H54 (cell line): ENCODE measurements at places on chromosomes 5 and 9.

GRCh38 chr5:179124853-179125788 is 64.9 kb downstream of the ZNF354C start:
- DNase-seq: no peak

DNA sequence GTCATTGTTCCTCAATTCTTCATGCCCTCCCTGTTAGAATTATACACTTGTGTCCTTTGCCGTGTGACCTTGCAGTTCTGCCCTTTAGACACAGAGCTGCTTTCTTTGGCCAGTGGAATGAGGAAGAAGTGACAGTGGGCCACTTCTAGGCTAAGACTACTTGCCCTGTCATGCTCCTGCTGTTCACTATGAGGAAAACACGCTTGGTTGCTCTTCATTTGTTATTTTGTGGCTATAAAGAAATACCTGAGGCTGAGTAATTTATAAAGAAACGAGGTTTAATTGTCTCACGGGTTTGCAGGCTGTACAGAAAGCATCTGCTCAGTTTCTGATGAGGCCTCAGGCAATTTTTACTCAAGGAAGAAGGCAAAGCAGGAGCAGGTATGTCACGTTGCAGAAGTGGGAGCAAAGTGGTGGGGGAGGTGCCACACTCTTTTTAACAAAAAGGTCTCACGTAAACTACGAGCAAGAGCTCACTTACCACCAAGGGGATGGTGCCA is 279.1 kb upstream of the DMAC1 start:
- DNase-seq: no peak

DNA sequence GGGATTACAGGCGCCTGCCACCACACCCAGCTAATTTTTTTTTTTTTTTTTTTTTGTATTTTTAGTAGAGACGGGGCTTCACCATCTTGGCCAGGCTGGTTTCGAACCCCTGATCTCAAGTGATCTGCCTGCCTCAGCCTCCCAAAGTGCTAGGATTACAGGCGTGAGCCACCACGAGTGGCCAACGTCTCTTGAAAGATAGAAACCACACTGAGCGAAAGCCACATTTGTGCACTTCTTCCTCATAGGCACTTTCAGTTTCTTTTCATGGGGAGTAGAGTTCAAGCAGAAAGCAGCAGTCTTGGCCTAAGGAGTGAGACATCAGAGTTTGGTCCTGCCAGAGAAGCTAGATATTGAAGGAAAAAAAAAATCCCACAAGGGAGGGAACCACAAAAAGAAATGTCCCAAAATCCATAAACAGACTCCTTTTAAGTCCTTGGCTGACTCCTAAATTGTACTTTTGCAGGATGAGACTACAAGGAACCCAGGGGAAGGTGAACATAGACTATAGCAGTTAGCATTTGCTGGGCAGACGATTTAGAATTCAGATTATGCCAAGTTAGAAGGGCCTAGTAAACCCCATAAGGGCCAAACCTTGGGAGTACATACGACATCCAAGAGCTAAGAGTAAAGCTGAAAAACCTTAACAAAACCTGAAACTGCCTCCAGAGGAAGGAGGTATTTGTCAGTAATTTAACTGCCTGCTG is 43.9 kb upstream of the GLIPR2 start:
- no peak for DNase-seq

GRCh38 chr5:149757197-149757947 is 27.3 kb downstream of the PPARGC1B start:
- DNase-seq: no peak

- DNase-seq: no peak
These were observed 64.3 kb downstream of the FEM1C start for GRCh38 chr5:115480271-115480670.

DNA sequence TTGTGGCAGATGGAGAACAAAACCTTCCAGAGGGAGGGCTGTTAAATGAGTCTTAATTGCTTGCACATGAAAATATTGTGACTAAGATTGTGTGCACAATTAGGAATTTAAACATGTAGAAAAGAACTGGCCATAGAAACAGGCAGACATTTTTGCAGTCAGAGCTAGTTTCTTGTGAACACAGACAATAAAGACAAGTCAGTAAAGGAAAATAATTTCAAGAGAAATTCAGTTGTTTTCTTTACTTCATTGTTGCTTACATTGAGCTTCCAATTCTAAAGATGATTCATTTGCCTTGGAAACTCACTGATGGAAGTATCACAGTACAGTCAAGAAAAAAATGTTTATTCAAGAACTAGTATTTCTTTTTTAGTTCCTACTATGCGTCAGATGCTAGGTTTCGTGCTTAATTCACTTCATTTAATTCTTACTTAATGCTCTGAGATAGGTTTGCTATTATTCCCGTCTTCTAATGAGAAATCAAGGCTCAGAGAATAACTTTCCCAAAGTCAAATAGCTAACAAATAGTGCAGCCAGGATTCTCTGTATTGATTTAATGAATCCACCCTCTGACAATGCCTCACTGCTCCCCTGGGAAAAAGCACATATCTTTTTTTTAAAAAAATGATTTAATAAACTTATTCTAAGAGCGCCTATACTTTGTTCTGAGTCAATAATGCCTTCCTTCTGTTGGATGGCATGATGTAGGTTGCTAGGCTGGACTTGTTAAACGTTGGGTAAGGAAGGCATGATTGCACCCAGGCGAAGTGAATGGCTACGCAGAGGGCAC is 581.4 kb downstream of the RAB3C start:
- no peak for DNase-seq

GRCh38 chr9:129490583-129491486 is 130.1 kb downstream of the C9orf50 start:
- DNase-seq: no peak

GRCh38 chr5:84248013-84248412 is 136.7 kb downstream of the EDIL3 start:
- no peak for DNase-seq

DNA sequence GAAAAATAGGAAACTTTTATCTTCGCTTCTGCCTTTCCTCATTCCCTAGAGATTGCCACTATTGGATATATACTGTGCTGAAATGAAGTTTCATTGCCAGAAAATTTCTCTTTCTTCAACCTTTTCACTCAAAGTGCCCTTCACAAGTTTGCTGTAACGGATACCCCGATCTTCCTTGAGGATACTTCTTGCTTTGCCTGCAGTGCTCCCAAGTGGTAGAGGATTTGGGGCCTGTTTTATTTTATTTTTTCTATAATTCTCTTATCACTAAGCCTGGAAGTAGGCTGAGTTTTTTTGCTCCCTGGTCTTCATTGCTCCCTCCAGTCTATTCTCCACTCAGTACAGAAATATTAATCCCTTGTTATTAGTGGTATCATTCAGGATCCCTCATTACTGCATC is 481.4 kb upstream of the CDH18 start:
- no peak for DNase-seq

DNA sequence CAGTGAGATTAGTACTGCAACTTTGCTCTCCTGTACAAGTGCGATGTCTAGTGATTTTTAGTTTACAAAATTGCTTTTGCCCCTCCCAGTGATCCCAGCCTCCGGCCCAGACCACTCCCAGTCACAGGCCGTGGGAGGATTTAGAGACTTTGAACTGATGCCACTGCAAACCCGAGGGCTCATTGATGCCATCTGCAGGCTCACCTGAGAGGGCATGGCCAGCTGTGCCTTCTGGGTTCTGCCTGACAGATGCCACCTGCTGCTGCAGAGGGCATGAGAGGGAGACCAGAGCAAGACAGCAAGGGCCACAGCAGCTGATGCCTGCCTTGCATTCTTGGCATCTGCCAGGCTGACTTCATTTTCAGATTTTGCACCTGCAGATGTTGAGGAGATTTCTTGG is 593.8 kb downstream of the CDK5RAP2 start:
- no peak for DNase-seq

GRCh38 chr5:151682240-151682639 is 4.5 kb downstream of the SPARC start:
- DNase-seq: no peak

- DNase-seq: no peak
These were observed 237.2 kb upstream of the CTNND2 start for GRCh38 chr5:12141496-12141895.

GRCh38 chr9:4831119-4831518 is 38.4 kb downstream of the RCL1 start:
- no peak for DNase-seq

DNA sequence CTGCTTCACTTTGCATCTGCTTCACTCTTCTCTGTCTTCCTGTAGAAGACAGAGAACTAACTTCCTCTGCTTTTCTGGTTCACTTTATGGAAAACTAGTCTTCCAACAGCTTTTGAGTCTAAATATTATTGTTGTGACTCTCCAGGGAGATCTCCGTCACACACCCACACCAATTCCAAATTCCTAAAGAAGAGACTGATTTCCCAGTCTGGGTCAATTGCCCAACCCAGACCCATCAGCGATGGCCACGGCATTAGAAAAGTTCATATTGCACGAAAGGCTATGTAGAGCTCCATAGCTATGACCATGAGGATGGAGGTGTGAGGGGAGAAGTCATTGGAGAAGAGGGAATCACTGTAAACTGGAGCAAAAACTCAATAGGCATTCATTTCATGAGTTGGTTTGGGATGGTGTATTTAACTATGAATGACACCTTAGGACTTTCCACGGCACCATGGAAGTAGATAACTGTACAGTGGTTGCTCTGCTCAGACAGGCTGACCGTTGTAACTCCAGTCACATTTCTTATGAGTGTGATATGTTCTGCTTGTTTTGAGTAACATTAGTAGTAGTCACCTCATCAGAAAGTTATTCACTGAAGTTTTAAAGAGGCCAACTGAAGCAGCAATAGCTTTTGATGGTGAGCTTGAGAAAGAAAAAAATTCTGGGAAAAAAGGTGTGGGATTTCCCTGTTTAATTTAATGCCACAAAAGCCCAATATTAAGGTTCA is 78.1 kb upstream of the MAMDC2 start:
- DNase-seq: no peak

DNA sequence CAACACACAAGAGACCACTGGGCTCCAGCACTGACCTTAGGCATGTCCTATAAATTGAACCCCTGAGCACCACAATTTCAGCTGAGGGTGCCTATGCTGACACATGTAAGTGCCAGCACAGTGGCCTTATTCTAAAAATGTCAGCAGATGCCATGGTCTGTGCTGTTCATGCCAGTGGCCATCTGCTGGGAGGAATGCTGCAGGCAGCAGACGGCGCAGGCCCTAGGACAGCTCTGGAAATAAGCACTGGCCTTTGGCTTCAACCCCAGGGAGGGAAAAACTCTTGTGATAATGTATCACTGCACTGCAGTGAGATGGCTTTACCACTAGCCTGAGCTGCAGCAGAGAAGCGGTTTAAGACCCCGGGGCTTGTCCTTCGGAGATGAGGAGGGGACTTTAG is 98.5 kb downstream of the SYK start:
- no peak for DNase-seq

DNA sequence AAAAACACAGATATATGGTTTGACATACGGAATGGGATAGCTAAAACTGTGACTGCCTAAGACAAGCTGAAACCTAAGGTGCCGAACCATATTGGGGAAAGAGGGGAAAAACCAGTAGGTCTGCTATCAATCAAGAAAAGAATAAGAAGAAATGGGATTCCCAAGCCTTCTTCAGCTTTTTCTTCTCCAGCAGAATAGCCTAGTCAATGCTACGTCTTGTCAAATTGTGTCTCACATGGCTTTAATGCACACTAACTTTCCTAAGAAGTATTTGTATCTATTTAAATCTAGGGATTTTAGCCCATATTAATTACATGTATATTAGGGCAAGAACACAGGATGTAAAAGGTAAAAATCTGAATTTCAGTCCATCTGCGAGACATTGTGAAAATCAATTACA is 797 bp upstream of the FBXO38 start:
- DNase-seq: no peak

DNA sequence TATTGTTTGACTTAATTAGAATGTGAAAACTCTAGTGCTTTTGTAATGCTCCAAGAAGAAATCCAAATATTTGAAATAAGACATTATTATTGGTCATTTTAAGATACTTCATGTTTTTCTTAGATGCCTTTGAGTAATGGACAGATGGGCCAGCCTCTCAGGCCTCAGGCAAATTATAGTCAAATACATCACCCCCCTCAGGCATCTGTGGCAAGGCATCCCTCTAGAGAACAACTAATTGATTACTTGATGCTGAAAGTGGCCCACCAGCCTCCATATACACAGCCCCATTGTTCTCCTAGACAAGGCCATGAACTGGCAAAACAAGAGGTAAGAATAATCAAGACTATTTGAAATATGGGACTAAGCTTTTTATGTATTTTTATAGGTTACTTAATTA is 69.2 kb upstream of the SREK1 start:
- no peak for DNase-seq

GRCh38 chr5:98454904-98455303 is 318.6 kb upstream of the RGMB start:
- DNase-seq: peak; percentile 18

DNA sequence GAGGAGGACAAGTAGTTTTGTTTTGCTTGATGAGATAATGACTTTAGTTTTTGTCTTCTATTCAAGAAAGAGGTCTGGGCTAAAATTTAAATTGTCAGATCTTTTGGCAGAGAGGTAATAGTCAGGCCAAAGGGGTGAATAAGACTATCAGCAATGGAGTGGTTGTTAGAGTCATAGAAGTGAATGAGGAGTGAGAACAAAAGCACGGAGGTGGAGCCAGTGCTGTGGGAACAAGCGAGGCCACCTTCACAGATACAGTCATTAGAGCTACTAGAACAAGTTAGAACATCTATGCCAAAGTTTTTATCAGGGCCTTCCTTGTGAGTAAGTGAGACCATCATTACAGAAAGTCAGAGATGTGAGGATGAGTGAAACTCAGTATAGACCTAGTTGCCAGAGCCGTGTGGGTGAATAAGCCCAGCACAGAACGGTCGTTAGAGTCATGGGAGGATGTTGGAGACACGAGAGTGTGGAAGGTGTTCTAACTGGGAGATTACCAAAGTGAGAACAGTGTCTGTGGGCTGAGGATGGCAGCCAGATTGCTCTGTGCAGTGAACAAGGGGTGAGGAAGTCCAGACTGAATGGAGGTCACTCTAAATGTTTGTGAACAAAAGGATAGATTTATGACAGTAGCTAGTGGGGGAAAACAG is 135.1 kb downstream of the RPS23 start:
- DNase-seq: no peak

DNA sequence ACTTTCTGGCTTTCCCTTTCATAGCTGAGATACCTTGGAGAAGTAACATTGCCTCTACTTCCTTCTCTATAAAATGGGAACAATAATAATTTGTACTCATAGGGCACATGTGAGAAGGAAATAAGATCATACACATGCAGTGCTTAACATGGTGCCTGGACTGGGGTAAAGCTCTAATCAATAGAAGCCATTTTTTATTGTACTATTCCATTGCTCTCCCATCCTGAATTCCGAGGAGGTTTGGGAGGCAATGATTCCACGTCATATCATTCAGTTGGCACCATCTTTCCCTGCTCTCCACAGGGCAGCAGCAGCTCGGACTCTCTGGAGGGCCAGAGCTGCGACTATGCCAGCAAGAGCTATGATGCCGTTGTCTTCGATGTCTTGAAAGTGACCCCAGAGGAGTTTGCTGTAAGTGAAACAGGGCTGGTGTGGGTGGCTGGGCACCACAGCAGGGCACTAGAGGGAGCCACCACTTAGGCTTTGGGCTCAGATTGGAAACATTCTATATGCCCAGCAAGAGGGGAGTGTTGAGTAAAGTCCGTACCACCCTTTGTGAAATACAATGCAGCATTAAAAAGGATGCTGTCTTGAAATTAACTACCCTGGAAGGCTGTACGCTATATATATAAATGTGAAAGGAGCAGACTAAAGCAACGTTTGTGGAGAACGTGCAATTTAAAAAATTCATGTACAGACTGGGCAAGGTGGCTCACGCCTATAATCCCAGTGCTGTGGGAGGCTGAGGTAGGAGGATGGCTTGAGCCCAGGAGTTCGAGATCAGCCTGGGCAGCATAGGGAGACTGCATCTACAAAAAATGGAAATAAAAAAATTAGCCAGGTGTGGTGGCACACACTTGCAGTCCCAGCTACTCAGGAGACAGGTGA is 51.2 kb downstream of the RALGPS1 start:
- peak; percentile 71 for DNase-seq

GRCh38 chr5:912280-913091 is 19.8 kb downstream of the TRIP13 start:
- DNase-seq: peak; percentile 96
